Dermis blood vessel endothelial cell (primary cell): ENCODE measurements at places on chromosomes 16 and 17. TPM values are rescaled to one million over a fixed set of nuclear protein-coding genes. Genes with fewer than 3 reads are reported as not detected.

DNA sequence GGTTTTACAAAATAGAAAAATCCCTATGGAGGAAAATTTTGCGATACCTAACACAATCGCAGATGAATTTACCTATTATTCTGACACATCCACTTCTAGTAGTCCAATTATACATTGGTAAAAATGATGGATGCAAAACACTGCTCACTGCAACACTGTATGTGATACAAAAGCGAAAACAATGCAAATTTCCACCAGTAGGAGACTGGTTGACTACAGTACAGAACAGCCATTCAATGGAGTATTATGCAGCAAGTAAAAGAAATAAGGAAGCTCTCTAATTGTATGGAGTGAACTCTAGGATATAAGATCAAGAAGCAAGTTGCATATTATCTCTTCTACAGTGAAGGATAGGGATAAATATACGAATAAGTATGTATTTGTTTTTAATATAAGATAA lies 48.5 kb downstream of the SETD6 start:
- DNase-seq, result no peak

DNA sequence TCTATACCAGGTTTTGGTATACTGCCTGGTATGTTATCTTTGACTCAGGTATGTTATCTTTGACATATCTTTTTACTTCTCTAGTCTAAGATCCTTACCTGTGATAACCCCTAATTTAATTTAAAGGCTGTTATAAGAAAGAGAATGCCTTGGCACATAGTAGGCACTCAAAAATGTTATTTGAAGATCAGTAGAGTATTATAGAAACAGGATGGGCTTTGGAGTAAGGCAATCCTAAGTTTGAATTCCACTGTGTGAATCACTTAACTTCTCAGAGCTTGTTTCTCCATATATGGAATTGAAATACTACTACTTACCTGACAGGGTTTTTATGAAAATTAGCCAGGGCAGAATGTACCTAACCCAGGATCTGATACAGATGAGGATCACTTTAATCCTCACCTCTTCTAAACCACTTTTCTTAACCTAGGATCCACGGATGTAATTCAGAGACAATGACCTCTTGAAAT lies 1.2 kb downstream of the BRIP1 start:
- DNase-seq, result peak; percentile 23

DNA sequence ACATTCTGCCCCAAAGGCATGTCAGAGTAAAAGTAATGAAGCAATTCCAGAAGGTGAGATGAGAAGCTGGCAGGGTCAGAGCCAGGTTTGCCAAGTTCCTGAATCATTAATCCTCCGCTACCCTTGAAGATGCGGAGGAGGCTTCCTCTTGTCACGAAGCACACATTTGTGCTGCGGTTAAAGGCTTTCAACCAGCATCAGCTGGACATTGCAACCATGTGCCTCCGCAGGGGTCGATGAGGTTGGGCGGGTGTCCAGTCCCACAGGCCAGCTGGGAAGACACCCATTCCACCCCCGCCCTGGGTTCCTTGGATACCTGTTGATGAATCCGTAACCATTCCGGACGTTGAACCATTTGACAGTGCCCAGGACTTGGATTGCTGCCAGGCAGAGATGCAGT lies 1.3 kb downstream of the YBX2 start:
- DNase-seq, result no peak

Gene CEP112
- total RNA-seq, result 12.8 and 14.8 TPM in 2 replicates

DNA sequence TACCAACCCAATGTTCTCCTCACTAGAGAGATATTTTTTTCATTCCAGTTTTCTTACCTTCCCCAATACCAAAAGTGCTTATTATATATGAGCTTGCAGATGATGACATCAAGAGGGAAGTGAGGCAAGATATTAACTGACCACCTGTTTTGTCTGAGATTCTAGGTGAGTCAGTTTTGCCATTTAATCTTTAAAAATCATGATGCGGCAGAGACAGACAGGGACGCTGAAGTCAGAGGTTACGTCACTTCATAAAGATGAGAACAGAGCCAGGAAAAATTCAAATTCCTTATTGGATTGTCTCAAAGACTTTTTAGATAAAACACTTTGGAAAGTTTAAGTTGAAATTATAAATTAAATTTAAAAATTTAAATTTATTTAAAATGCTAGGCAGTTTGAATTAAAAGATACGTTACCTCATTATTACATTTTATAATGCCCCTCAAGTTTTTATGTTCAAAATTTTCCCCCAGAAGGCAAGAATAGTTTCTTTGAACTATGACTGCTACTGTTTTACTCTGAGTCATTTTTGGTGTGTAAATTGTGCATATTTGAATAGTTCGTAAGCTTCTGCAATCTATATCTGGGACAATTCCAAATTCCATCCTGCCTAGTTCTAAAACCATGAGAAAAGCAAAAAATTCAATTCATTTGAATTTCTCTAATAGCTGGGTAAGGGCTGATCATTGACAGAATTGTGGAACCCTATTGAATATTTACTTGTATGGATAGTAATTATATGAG lies 839.6 kb upstream of the GOT2 start:
- DNase-seq, result no peak

DNA sequence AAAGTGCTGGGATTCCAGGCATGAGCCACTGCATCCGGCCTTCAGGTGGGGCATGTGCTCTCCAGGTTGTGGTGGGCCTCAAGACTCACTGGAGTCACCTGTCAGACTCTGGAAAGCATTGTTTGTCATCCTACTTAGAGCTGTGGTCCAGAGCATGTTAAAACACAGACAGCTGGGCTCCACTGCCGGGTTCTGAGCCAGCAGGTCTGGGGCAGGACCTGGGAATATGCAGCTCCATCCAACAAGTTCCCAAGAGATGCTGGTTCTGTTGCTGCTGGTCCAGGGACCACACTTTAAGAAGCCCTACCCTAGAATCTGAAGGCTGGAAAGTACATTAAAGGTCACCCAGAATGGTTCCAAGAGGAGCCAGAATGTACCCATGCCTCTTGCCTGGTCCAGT lies 75.3 kb downstream of the GAS7 start:
- no peak for DNase-seq

Gene KRT15
- 0.51 TPM in 2 replicates for total RNA-seq

DNA sequence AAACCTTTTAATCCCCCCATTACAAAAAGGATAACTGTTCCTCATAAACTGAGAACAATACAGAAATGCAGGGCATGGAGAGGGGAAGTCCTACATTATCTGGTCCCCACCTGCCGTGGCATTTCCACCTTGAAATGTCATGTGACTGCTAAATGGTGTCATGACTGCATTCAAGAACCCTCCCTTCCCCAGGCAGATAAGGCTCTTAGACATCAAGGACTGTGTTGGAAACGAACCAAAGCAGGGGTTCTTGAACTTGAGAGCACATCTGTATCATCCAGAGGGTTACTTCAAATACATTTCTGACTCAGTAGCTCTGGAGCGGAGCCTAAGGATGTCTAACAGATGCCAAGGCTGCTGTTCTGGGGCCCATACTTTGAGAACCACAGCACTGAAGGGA lies 18.4 kb downstream of the CMTM3 start:
- no peak for DNase-seq

GRCh38 chr16:86835982-86836381 lies 257.6 kb downstream of the FOXL1 start:
- no peak for DNase-seq

DNA sequence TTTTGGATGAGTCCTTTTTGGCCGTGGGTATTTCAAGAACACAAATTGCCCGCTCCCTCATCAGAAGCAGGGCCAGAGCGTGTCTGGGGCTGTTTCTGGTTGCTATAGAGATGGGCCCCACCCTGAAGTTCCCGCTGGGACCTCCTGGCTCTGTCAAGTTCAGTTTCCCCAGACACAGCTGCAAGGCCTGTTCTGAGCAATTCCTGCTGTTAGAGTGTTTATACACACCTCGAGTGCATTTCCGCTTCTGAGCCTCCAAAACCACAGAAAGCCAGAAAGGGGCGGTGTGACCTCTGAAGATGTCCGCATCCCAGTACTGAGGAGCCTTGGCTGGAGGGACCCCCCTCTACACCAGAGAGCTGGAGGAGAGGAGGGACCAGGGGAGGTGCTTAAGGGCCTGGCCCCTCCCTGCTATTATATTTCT lies 9.3 kb upstream of the WBP2 start:
- no peak for DNase-seq

DNA sequence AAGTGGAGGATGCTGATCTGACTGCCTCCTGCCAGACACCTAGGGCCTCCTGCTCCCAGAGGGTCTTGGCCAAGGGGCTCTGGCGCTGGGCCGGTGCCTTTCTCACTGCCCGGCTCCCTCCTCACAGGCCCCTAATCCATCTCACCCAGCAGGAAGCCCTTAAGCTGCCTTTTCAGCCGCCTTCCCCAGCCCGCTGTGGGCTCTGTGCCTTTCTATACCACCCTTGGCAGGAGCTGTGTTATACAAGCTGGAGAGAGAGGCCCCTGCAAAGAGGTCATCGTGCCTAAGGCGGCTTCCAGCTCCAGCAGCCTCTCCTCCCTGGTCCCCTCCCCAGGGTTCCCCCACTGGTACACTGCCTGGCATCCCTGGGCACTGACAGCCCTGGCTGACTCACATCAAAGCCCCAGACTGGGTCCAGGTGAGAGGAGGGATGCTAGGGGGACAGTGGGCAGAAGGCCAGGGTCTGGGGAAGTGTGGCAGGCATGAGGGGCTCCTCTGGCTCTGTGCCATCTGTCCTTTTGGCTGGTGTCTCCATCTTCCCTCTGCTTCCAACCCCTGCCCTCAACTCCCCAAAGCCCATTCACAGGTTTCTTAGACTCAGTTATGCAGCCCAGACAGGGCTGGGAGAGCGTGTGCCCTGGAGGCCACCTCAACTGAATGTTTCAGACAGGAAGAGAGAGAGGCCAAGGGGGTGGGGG lies 15.3 kb upstream of the FZD2 start:
- no peak for DNase-seq

GRCh38 chr17:47834756-47835155 lies 3.3 kb downstream of the LRRC46 start:
- DNase-seq, result peak; percentile 67
